ENCODE measurements at places on chromosomes 12 and 14.
A peak's percentile ranks its signal among the peaks of the same experiment; 100 is the strongest.

DNA sequence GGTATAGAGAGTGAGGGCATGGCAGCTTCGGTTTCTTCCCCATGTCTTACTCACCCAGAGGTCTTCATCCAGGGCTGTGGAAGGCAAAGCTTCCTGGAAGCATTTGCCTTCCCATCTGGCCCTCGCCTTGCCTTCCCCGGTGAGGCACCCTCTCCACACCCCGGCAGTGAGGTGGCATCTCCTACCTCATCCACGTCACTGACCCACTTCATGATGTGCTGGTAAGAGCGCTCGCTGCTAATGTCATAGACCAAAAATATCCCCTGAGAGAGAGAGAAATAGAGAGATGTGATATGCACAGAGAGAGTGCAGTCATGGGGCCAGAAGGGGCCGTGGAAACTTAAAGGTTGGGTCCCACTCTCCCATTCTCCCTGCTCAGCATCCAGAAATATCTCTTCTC lies 8.3 kb upstream of the GPX2 start:
- DNase-seq = no peak

GRCh38 chr12:21984375-21984774 lies 43.1 kb upstream of the ABCC9 start:
- no peak for DNase-seq

- DNase-seq = no peak
Observed at GRCh38 chr12:78864870-78865463, 393 bp downstream of the SYT1 start.

DNA sequence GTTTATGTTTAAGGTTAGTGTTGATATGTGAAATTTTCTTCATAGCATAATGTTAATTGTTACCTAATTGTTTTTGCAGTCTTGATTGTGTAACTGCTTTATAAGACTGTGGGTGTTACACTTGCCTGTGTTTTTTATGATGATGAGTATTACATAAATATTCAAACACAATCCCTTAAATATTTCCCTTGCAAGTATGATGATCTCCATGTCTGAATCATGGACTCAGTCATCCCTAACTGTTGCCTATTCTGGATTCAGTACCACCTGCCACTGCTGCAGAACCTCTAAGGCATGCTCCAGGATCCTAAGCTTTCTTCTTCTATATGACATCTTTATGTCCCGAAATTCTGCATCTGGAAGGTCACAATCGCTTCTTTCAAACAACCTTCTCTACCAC lies 246.3 kb upstream of the CLEC14A start:
- DNase-seq = no peak

- DNase-seq = no peak
Observed at GRCh38 chr12:48110691-48111311, 4.9 kb upstream of the SENP1 start.

DNA sequence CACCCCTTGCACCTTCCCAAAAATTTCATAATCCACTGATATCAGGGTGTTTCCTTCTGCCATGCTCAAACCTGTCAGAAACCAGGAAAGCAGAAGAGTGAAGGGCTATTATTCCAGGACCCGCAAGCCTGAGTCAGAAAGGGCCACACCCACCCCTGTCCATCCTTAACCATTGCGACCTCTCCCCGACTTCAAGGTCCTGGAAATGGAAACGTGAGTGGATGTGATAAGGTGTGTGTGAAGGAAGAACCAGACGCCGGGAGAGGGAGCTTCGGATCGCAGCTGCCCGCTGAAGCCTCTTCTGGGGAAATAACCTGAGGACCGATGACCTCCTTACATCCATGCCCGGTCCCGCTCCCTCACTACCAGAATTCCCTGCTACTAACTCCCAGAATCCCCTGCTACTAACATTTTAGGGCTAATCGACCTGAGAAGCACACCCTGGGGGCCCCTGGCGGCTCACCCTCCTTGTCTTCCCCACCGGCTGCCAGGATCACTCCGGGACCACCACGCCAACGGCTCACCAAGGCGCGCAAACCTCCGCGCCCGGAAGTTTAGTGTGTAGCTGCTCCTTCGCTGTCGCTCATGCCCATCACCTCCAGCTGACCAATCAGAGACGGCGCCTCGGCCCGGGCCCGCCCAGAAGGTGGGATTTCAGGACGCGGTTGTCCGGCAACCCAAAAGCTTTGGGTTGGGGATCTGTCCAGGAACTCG lies at the start of gene ACYP1:
Gene ACYP1, minus strand, starts transcription at position 534 of the 714 bp plus-strand sequence. Its CDS starts 471 bp downstream, at position 63.
- DNase-seq = peak; percentile 86

GRCh38 chr14:66752109-66752508 lies 244.2 kb downstream of the GPHN start:
- no peak for DNase-seq

- DNase-seq = no peak
Observed at GRCh38 chr12:69563166-69563762, 22.0 kb upstream of the CCT2 start.

- DNase-seq = no peak
Observed at GRCh38 chr12:122939125-122939524, 27.1 kb downstream of the ABCB9 start.

DNA sequence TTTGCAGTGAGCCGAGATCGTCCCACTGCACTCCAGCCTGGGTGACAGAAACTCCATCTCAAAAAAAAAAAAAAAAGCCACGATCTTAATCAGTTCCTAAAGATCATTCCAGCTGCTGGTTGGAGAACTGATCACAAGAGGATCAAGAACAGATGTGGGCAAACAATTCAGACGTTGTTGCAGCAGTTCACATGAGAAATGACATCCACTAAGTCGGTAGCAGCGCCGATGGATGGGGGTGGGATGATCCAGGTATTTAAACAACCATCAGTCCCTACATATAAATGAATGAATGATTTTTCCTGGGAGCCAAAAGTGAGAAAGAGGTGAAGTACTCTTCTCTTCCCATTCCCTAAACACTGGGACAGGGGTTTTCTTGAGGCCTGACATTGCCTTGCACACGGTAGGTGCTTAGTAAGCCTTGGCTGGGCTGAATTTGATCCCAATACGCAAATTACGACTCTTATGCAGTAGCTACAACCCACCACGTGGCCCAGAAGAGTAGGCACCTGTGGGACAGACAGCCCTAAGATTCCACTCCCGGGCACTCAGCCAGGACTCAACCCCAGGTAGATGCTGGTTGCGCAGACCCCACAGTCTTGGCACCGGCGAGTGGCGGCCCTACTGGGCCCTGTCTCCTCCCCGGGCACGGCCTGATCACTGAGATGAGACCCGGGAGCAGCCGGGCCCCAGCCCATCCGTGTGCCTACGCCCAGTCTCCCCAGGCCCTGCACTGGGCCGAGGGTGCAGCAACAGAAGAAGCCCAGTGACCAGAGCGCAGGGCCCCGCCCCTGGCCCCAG lies 565 bp downstream of the SPRYD3 start:
- DNase-seq = no peak

DNA sequence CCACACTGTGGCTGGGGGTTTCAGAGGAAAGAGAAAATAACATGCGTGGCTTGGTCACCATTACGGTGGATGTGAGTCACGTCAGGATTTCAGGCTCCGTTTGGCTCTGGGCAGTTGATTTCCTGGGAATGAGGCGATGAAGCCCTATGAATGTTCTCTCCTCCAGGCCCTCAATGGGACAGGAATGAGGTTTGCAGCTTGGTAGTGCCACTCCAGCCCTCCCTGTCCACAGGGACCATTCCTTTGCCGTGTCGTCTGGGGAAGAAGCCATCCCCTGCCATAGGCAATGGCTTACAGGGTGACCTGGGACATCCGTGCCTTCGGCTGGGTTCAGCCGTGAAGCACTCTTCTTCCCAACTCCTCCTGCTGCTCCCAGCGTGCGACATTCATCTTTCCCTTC lies 95.0 kb downstream of the FBXL14 start:
- no peak for DNase-seq

All from stimulated activated CD8-positive, alpha-beta memory T cell treated with anti-CD3 and anti-CD28 coated beads, Interleukin-4, amount 100 ng/mL, for 24 hours (primary cell).